ENCODE measurements at places on chromosomes 7 and 10. TPM values are rescaled to one million over a fixed set of nuclear protein-coding genes. Genes with fewer than 3 reads are reported as not detected.

- DNase-seq, result no peak
Observed at GRCh38 chr10:5737352-5737751, 52.7 kb downstream of the TASOR2 start.

- no peak for DNase-seq
Observed at GRCh38 chr10:48805848-48806247, 121.2 kb downstream of the WDFY4 start.

- DNase-seq, result no peak
Observed at GRCh38 chr7:126715076-126715475, 537.7 kb downstream of the GRM8 start.

DNA sequence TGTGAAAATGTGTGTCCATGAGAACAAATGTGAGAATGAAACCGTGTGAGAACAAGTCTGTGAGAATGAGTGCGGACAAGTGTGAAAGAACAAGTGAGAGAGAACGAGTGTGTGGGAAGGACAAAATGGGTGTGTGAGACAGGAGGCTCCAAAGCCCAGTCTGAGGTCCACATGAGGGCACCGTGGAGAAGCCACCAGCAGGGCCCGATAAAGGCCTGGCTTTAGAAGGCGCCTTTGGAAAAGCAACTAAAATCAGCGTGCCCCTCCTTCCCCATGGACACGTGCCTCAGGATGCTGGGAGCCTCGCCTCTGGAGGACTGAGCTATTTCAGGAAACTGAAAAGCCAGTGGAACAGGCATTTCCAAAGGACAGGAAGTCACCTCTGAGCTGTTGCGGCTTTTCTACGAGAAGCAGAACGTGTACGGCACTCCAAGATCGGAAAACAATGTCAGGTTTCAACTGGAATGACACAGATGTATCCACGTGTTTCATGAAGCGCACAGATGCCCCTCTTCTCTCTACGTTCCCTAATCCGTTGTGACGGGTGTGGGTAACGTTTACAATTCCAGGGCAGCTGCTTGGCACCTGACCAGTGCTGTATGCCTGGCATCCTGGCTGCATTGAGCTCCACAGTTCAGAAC, 46.4 kb downstream of the ESYT2 start:
- DNase-seq, result no peak

GRCh38 chr10:71835671-71836595, 15.1 kb downstream of the PSAP start:
- no peak for DNase-seq

Gene CASTOR2
- 4.5 TPM for polyA plus RNA-seq

Gene SPDYE6
- polyA plus RNA-seq, result 10.0 TPM

Gene WDFY4
- 5.3 TPM for polyA plus RNA-seq

Gene OPN4
- polyA plus RNA-seq, result not detected

Gene ANK3
- polyA plus RNA-seq, result 35.6 TPM
